D721Med (cell line): ENCODE measurements at places on chromosomes 11 and 22.

DNA sequence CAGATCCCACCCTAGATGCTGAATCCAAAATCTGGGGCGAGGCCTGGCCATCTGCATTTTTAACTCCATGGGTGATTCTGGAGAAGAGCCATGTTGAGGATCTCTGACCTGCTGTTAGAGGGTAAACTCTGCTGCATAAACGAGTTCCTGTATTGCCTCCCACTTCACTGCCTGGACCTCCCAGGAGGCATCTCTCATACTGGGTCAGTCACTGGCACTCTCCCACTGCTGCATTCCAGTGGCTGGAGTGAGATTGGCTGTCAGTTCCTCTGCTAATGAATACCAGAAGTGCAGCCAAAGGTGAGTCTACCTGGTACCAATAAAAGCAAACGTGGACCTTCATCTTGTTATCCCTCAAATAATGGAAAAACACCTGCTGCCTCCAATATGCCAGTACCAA is 10.3 kb downstream of the POLDIP3 start:
- DNase-seq: no peak

DNA sequence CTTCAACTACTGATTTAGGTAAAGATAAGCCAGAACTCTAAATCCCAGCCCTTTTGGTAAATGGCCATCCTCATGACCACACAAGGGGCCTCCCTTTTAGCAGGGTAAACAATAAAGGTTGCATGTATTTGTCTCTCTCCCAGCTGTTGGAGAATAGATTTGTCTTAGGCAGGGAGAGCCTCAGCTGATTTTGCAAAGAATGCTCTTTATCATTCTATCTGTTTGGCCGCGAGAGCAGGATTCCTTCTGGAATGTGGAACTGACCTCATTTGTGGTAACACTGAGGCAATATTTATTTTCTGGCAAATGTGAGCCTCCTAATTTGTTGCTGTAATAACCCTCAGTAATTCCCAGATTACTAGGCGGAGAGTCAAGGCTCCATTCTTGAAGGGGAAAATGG is 15.3 kb downstream of the PTS start:
- DNase-seq: no peak

DNA sequence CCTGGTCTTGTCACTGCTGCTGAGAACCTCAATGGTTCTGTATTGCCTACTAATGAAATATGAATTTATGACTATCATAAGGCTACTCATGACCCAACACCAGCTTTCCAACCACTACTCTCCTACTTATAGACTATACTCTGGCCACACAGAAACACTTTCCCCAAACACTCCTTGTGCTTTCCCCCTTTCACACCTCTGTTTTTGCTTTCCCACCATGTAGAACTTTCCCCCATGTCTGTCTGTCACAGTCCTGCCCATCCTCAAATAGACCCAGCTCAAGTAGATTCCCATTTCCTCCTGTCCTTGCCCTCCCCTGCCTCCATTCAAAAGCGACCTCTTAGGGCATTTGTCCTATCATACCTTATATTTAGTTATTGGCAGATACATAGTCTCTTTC is 105.9 kb downstream of the ARFGAP2 start:
- DNase-seq: no peak

- no peak for DNase-seq
These were observed 191.7 kb downstream of the ST3GAL4 start for GRCh38 chr11:126547161-126547560.
